Fibroblast of lung (primary cell): ENCODE measurements at places on chromosomes 3 and 15. TPM values are rescaled to one million over a fixed set of nuclear protein-coding genes. Genes with fewer than 3 reads are reported as not detected.

DNA sequence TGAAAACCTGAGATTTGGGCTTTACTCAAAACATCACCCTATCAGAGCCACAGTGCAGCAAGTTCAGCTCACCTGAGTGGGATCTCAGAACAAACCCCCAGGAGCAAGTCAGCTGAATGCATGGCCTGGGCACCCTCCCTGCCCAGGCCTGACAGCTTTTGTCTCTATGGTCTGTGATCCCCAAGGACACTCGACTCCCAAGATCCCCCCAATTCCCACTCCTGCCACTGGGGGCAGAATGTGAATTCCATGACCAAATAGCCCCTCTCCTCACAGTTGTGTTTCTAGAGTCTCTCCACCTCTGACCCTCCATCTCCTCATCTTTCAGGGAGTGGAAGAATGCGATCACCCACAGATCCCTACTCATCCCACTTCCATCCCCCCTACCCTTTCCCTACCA is 58.9 kb downstream of the ZNF445 start:
- no peaks in the 10 kb centered on the region for H3K27me3 ChIP-seq
- no peaks in the 10 kb centered on the region for H3K4me1 ChIP-seq
- H3K36me3 ChIP-seq, result no peaks in the 10 kb centered on the region
- no peak overlapping the region for H3K27ac ChIP-seq

Gene MELTF
- total RNA-seq, result 5.0 and 9.2 TPM in 2 replicates

Gene CCK
- total RNA-seq, result 0.33 and 1.0 TPM in 2 replicates

- no peak overlapping the region for H3K4me3 ChIP-seq
- no peak overlapping the region for H3K27ac ChIP-seq
- peaks cover 5% of the 10 kb centered on the region for H3K4me1 ChIP-seq
- no peaks in the 10 kb centered on the region for H3K27me3 ChIP-seq
Measured at GRCh38 chr3:111668888-111669488, 73.8 kb upstream of the ZBED2 start.

Gene TNIK
- 30.6 and 39.3 TPM in 2 replicates for total RNA-seq

Gene CLRN1
- total RNA-seq, result not detected in 2 replicates

Gene WDR72
- total RNA-seq, result not detected in 2 replicates

- H3K36me3 ChIP-seq, result no peaks in the 10 kb centered on the region
- no peaks in the 10 kb centered on the region for H3K4me1 ChIP-seq
- no peak overlapping the region for H3K27ac ChIP-seq
- no peaks in the 10 kb centered on the region for H3K27me3 ChIP-seq
- peak; percentile 95 for DNase-seq
Measured at GRCh38 chr3:65919826-65920225, 118.9 kb downstream of the MAGI1 start.

GRCh38 chr3:64224826-64225610 is at the start of gene PRICKLE2:
TSS of gene PRICKLE2 (minus strand) at chr3:64225466. CDS start at chr3:64198927, 26,539 bp downstream.
- peaks cover 33% of the 10 kb centered on the region for H3K4me1 ChIP-seq
- H3K4me3 ChIP-seq, result peak within 1 kb of the TSS; percentile 53
- DNase-seq, result peak; percentile 92
- no peaks in the 10 kb centered on the region for H3K27me3 ChIP-seq
- H3K36me3 ChIP-seq, result no peaks in the 10 kb centered on the region
- H3K27ac ChIP-seq, result peak within 1 kb of the TSS; percentile 91

Gene XIRP1
- not detected in 2 replicates for total RNA-seq

Gene WDR93
- under 0.01 and 0.17 TPM in 2 replicates for total RNA-seq

- H3K27me3 ChIP-seq, result no peaks in the 10 kb centered on the region
- H3K36me3 ChIP-seq, result no peaks in the 10 kb centered on the region
- no peak overlapping the region for H3K4me3 ChIP-seq
- H3K4me1 ChIP-seq, result peaks cover 5% of the 10 kb centered on the region
- DNase-seq, result peak; percentile 72
Measured at GRCh38 chr3:197224034-197224444, 74.4 kb downstream of the DLG1 start.

GRCh38 chr3:79167651-79168416 is 600.0 kb downstream of the ROBO1 start:
- DNase-seq, result peak; percentile 98
- H3K36me3 ChIP-seq, result no peaks in the 10 kb centered on the region
- H3K4me3 ChIP-seq, result no peak overlapping the region

Gene LRTM1
- total RNA-seq, result not detected in 2 replicates

DNA sequence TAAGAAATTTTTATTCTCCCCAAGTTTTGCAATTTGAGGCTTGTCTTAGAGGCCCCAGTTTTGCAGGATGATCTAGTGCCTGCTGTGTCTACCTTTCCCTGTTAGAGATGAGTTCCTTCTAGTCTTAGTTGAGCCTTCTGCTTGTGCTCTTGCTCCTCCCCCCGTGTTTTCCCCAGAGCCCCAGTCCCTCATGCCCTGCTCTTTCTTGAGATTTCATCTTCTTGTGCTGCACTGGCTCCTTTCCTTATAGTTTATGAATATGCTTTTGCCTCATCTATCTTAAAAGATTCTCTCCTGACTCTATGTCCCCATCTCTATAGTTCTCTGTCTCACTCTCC is 4.7 kb downstream of the GAP43 start:
- H3K36me3 ChIP-seq, result no peaks in the 10 kb centered on the region
- H3K4me1 ChIP-seq, result no peaks in the 10 kb centered on the region
- DNase-seq, result no peak
- H3K4me3 ChIP-seq, result no peak overlapping the region
- H3K27me3 ChIP-seq, result peaks cover 10% of the 10 kb centered on the region

Gene FBXW12
- total RNA-seq, result not detected in 2 replicates

Gene MESP1
- total RNA-seq, result 0.26 and 1.3 TPM in 2 replicates

GRCh38 chr15:76575274-76575673 is 238.7 kb downstream of the ISL2 start:
- H3K27ac ChIP-seq, result no peak overlapping the region
- no peak overlapping the region for H3K4me3 ChIP-seq
- peak; percentile 45 for DNase-seq
- no peaks in the 10 kb centered on the region for H3K27me3 ChIP-seq
- no peaks in the 10 kb centered on the region for H3K36me3 ChIP-seq
- peaks cover 4% of the 10 kb centered on the region for H3K4me1 ChIP-seq
